ENCODE measurements at places on chromosomes 16 and 17.

- DNase-seq, result no peak
Measured at GRCh38 chr17:10790491-10791401, 13.2 kb downstream of the TMEM238L start.

- no peak for DNase-seq
Measured at GRCh38 chr17:78793968-78794367, 11.9 kb upstream of the CYTH1 start.

DNA sequence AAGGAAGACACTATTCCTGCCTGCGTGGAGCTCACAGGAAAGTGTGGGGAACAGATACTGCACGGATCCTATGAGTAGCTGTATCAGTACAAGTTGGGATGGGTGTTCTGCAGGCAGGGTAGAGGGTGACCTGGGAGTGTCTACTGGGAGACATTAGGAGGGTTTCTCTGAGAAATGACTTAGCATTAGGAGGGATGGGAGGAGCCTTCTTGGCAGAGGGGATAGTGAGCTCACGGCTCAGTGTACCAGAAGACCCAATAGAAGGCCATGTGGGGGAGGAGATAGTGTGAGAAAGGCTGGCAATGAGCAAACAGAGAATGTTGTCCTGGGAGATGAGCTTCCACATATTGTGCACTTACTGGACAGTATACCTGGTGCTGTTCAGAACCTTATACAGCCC is 109.1 kb downstream of the MSI2 start:
- no peak for DNase-seq

GRCh38 chr17:65545705-65546523 is 15.5 kb downstream of the AXIN2 start:
- no peak for DNase-seq
